ENCODE measurements at places on chromosomes 11 and 22. TPM values are rescaled to one million over a fixed set of nuclear protein-coding genes. Genes with fewer than 3 reads are reported as not detected.

TRIM48 gene
- not detected for total RNA-seq

RRM1 gene
- total RNA-seq = 85.0 TPM

SYTL2 gene
- total RNA-seq = 39.8 TPM

CERK gene
- total RNA-seq = 24.9 TPM

- no peaks in the 10 kb centered on the region for H3K4me1 ChIP-seq
- no peak overlapping the region for H3K4me3 ChIP-seq
- no peaks in the 10 kb centered on the region for H3K36me3 ChIP-seq
- no peak for DNase-seq
These were observed 41.5 kb upstream of the MS4A8 start for GRCh38 chr11:60657888-60658287.

DNA sequence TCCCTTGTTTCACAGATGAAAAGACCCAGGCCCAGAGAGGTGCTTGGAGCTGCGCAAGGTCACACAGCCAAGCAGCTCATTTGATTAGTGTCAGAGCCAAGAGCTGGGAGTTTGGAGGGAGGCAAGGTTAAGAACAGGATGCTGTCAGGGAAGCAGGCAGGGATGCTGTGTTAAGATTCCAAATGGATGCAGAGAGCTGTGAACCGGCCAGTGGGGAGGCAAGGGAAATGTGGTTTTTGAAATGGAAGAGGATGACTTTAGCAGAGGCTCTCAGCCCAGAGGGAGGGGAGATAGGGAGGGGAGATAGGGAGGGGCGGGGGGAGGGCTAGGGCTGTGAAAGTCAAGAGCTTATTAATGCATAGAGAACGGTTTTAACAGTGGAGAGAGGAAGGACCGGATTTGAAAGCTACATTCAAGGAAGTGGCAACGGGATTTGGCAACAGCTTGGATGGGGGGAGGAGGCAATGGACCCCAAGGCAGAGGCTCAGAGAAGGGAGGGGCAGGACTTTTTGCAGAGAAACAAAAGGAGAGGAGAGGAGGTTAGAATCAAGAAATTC is 13.0 kb downstream of the RTN4RL2 start:
- H3K27ac ChIP-seq = no peak overlapping the region
- no peak for DNase-seq
- H3K36me3 ChIP-seq = no peaks in the 10 kb centered on the region
- no peak overlapping the region for H3K4me3 ChIP-seq

GRCh38 chr11:71080239-71081097 is 171.9 kb downstream of the SHANK2 start:
- DNase-seq = peak; percentile 69
- H3K27me3 ChIP-seq = no peaks in the 10 kb centered on the region
- H3K27ac ChIP-seq = no peak overlapping the region
- H3K36me3 ChIP-seq = no peaks in the 10 kb centered on the region

DNA sequence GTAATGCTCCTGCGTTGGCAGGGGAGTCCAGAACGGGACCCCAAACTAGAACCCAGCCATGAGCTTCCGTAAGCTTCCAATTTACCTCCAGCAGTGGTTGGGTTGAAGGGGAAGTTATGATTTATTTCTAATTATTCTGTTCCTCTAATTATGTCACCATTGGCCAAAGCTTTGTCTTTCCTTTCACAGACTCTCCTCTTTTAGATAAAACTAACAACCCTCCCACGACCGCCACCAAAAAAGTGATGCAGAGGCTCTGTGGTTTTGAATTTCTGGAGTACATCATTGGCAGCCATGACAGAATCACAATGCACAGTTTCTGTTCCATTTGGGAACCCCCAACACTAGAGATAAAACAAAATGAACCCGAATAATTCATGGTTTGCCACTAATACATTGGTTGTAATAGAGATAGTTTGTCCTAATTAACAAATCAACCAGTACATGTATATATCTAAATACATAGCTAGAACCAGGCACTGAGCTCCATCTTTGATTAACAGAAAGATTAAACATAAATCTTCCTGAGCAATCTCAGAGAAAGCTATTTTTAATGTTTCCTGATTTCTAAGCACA is 64.3 kb downstream of the ETS1 start:
- no peak for DNase-seq
- no peaks in the 10 kb centered on the region for H3K36me3 ChIP-seq
- H3K27ac ChIP-seq = peak overlapping the region; percentile 99
- H3K27me3 ChIP-seq = no peaks in the 10 kb centered on the region

DNA sequence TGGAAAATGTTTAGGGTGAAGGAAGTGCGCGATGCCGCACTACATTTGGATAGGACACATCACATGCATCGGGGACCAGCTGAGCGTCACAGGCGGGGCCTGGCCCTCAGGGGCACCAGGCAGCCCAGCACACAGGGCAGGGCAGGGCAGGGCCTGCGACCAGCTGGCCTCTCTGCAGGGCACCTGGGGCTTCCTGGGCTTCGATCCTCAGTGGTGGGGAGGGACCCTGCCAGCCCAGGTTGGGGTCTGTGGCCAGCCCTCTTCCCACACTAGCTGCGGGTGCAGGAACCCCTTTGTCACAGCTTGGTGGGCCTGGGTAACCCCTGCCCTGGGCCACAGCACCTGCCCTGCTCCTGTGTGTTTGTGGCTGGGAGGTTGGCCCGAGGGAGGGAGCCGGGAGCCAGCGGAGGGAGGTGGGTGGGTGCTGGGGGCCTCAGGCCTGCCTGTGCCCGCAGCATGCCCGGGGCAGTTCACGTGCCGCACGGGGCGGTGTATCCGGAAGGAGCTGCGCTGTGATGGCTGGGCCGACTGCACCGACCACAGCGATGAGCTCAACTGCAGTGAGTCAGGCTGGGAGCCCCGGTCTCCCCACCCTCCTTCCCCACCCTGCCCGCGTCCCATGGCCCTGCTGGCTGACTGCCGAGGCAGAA is 37.9 kb downstream of the ST14 start:
- no peaks in the 10 kb centered on the region for H3K4me1 ChIP-seq
- no peak overlapping the region for H3K27ac ChIP-seq
- DNase-seq = no peak

GRCh38 chr11:17558916-17559315 is 11.9 kb downstream of the OTOG start:
- no peaks in the 10 kb centered on the region for H3K27me3 ChIP-seq
- no peaks in the 10 kb centered on the region for H3K4me1 ChIP-seq
- H3K4me3 ChIP-seq = no peak overlapping the region
- DNase-seq = no peak
- no peaks in the 10 kb centered on the region for H3K36me3 ChIP-seq

DNA sequence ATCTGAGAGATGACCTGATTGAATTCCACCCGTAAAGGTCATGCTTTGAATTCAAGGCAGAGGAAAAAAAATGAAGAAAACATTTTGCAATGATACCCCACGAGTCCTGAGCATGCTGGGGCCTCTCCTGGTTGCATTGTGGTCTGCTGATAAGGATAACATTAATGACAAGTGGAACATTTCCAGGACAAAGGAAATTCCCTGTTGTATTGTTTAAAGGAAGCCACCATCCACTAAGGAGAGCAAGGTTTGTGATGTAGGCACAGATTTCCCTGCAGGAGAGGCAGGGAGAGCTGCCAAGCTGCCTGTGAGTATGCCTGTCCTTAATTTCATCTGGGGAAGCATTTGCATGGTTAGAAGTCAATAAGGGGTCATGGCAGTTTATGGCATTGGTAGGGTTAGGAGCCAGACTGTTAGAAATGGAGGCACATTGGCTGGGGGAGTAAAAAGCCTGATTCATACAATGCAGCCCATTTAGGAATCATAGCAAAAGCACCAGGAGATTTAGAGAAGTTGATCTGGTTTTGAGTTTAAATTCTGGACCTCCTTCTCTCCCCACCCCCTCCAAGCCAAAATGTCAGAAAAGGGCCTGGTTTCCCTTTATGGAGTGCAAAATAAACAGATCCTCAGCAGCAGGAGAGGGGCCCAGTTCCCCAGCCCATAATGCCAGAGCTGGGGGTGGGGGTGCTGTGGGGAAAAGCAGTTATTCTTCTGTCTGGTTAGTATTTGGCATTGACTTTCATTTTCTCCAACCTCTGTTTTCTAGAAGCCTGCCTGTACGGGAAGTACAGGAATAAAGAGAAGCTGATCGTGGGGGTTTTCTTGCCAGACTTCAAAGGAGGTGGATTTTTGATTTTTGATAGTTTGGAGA is 22.1 kb downstream of the FLI1 start:
- peak; percentile 18 for DNase-seq
- no peaks in the 10 kb centered on the region for H3K27me3 ChIP-seq
- peak overlapping the region; percentile 24 for H3K27ac ChIP-seq
- H3K4me1 ChIP-seq = peaks cover 17% of the 10 kb centered on the region
- no peaks in the 10 kb centered on the region for H3K36me3 ChIP-seq
- H3K4me3 ChIP-seq = no peak overlapping the region

- no peak for DNase-seq
- no peaks in the 10 kb centered on the region for H3K27me3 ChIP-seq
- peaks cover 3% of the 10 kb centered on the region for H3K4me1 ChIP-seq
- H3K27ac ChIP-seq = no peak overlapping the region
These were observed 1.1 kb downstream of the MUC5AC start for GRCh38 chr11:1158681-1159487.

DNA sequence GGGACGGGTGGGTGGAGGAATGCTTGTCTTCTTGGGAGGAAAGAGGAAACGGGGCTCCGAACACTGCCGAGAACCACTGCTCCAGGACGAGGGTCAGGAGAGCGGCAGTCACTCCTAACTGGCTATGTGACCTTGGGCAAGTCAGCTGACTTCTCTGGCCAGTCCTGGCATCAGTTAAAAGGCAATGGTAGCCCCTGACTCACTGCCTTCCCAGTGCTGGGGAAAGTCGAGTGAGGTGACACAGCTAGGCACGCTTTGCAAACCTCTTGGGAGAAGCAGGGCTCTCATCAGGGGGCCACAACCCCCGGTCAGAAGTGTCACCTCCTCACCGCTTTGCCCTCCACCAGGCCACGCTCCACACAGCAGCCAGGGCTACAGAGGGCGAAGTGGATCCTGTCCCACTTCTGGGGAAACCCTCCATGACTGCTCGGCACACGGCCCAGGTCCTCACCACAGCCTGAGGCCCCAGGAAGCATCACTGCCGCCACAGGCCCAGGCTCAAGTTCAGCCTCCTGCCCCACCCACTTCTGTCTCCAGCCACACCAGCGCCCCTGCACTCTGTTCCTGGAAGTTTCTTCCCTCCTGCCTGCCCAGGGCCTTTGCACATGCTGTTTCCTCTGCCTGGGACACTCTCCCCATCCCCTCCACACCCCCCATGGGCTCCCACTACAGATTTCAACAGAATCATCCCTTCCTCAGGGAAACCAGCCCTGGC is 16.3 kb downstream of the IL2RB start:
- H3K4me3 ChIP-seq = no peak overlapping the region
- H3K27ac ChIP-seq = no peak overlapping the region
- H3K36me3 ChIP-seq = no peaks in the 10 kb centered on the region
- no peaks in the 10 kb centered on the region for H3K4me1 ChIP-seq
- H3K27me3 ChIP-seq = no peaks in the 10 kb centered on the region

DNA sequence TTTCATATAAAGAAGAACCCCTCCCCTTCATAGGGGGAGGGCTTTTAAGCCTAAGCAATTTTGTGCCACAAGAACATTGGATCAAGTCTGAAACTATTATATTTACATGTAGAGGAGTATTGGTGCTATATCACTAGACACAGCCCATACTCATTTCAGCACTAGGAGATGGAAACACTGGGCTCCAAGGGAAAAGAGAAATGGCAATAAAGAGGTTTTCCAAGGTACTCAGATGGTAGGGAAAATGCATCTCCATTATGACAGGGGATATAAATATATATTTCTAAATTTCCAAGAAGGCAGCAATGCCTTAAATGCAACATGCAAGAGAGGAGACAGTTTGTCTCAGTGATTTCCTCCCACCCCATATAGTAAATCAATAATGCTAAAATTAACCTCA is 209.0 kb downstream of the RAB38 start:
- no peak overlapping the region for H3K4me3 ChIP-seq
- H3K27ac ChIP-seq = no peak overlapping the region
- H3K4me1 ChIP-seq = no peaks in the 10 kb centered on the region
- no peaks in the 10 kb centered on the region for H3K36me3 ChIP-seq
- DNase-seq = no peak

- H3K4me1 ChIP-seq = no peaks in the 10 kb centered on the region
- no peak for DNase-seq
- no peaks in the 10 kb centered on the region for H3K36me3 ChIP-seq
- no peaks in the 10 kb centered on the region for H3K27me3 ChIP-seq
These were observed 31.2 kb downstream of the MS4A2 start for GRCh38 chr11:60119710-60120109.

DNA sequence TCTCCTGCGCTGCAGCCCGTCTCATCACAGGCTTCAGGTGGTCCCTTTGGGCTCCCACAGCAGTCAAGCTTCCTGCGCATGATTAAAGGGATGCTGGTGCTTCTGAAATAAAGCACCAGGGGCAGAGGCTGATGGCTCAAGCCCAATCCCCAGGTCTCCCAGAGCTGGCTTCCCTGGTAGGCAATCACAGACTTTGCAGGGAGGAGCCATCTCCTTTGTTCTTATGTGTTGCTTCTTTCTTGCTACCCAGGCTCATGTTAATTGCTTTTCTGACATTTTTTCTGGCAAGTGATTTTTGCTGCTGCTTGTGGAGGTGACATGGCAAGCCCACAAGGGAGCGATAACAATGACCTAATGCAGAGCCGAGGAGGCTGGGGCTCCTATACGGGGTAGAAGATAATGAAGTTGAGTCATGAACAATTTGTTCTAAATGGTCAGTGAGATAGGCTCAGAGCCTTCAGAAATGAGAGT is 25.2 kb upstream of the PLET1 start:
- no peaks in the 10 kb centered on the region for H3K36me3 ChIP-seq
- H3K27me3 ChIP-seq = peaks cover 4% of the 10 kb centered on the region

DNA sequence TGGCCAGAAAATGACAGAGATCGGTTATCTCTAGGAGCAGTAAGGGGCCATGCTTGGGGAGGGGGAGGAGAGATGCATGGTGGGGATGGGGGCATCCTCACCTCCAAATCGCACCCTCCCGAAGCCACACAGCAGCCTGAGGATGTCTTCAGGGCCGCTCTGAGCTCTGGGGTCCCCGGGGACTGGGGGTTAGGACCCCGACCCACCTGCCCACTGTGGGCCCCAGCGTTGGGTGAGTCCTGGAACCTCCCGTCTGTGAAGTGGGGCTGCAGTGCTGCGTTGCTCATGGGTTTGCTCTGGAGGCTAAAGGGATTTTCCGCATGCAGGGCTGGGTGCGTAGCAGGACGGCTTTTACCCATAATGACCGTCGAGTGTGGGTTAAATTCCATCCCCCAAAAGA is 1046.3 kb downstream of the BRD1 start:
- H3K27ac ChIP-seq = no peak overlapping the region
- H3K4me1 ChIP-seq = no peaks in the 10 kb centered on the region
- H3K36me3 ChIP-seq = no peaks in the 10 kb centered on the region
- H3K4me3 ChIP-seq = no peak overlapping the region

DNA sequence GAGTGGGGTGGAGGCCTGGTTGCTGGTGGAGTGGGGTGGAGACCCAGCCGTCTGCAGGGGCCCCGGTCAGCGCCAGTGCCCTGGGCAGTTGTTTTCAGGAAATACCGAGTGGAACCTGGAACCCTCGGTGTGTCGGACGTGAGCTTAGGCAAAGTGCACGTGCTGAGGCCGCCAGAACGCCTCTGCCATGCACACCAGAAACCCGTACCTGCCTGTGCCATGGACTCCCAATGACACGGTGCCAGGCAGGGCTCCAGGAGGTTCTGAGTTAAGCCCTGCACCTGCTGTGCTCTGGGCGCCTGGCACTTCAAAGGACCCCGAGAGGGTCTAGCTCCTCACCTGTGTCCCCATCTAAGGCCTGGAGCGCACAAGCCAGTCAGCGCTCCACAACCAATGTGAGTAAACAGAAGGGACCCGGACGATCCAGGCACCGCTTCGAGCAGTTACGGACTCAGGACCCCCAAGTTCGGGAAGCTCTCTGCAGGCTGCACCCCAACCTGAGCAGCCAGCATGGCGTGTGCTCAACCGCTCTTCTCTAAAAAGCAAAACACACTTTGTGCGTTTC is 12.3 kb downstream of the TOLLIP start:
- DNase-seq = no peak
- H3K27me3 ChIP-seq = no peaks in the 10 kb centered on the region
- no peak overlapping the region for H3K27ac ChIP-seq
- no peak overlapping the region for H3K4me3 ChIP-seq
- H3K4me1 ChIP-seq = no peaks in the 10 kb centered on the region
